Stimulated activated CD4-positive, alpha-beta T cell treated with anti-CD3 and anti-CD28 coated beads, Interleukin-12 subunit alpha, Interleukin-12 subunit beta, amount 100 ng/mL, for 24 hours (primary cell): ENCODE measurements at places on chromosomes 4 and X.

GRCh38 chr4:53119680-53120079 lies 246.2 kb downstream of the SCFD2 start:
- DNase-seq: no peak

DNA sequence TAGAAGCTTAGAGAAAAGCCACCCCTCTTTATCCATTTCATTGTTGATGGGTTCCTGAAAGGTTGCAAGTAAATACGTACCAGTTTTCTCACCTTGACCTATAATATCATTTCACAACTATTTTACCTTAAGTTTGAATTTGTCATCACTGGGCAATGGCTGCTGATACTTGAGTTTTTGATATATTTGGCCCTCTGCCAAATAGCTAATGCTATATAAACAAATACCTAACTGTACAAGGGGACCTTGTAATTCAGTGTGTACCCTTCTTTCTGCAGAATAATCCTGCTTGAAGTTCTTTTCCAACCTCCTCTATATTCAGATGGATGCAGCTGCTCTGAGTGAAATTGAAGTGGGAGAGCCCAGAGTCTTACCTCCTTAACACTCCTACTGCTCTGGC lies 19.0 kb upstream of the GLUD2 start:
- no peak for DNase-seq

GRCh38 chrX:53732797-53733196 lies 46.3 kb upstream of the HUWE1 start:
- no peak for DNase-seq

DNA sequence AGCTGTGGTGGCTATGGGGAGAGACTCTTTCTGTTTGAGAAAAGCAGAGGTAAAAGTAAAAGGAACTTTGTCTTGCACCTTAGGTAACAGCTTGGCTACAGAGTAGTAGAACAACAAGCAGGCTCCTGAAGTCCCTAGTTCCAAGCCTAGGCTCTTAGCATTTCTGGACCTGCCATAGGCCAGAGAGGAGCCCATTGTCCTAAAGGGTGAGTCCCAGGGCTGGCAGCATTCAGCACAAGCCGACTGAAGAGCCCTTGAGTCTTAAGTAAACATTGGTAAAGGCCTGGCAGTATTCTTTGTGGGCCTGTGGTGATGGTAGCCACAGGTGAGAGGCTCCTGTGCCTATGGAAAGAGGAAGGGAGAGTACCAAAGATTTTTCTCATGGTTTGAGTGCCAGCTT lies 38.2 kb downstream of the CSN3 start:
- DNase-seq: no peak

DNA sequence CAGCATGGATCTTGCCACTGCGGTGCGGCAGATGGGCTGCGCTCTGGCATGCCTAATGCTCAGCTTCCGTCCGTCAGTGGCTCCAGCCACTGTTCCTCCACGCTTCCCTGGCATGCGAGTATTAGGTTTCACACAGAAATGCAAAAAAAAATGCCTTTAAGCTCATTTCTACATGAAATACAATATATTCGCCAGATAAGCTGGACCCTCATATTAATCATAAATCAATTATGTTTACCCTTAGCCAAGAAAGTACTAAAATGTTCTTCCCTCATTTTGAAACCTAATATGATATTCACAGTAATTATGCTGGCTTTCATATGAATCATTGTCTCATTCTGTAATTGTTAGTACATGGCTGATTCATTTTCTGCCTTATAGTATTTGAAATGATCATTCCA lies 115.5 kb upstream of the FAM241A start:
- DNase-seq: no peak

DNA sequence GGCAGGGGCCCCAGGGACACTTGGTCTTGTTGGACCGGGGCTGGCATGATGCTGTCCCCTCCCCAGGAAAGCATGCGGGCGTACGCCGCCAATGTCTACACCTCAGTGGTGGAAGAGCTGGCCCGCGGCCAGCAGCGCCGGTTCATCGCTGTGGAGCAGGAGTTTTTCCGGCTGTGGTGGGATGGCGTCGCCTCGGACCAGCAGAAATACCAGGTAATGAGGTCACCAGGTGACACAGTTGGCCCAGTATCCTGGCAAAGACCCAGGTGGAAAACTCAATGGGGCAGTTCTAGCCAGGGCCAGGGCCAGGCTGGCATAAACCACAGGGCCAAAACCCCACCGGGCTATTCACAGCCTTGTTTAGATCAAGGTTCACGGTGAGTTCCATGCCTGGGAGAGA lies 1.5 kb downstream of the MAN2B2 start:
- DNase-seq: no peak

- DNase-seq: no peak
Measured at GRCh38 chr4:27791640-27792039, 931.0 kb downstream of the STIM2 start.

- no peak for DNase-seq
Measured at GRCh38 chrX:153648358-153649177, 1.6 kb downstream of the DUSP9 start.

GRCh38 chr4:77437079-77437478 lies 168.5 kb upstream of the CXCL13 start:
- DNase-seq: no peak

- DNase-seq: no peak
Measured at GRCh38 chr4:127586922-127587571, 45.7 kb upstream of the INTU start.

DNA sequence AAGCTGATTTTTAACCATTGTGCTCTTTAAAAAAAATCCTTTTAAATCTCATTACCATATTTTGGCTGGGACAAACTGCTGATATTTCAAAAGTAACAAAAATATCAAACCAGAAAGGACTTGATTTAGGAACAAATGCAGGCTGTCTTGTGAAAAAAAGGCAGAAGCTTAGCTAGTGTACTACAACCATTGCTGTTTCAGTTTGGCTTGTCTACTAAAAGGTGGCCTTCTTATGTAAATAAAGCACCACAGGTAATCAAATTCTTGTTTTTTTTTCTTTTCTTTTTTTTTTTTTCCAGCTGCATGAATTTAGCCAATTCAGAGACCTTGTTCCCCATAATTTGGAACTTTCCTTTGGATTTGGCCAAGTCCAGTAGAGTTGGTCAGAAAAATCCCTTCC lies 43.8 kb upstream of the MAGEA8 start:
- no peak for DNase-seq

GRCh38 chr4:183101956-183102480 lies 3.0 kb downstream of the WWC2 start:
- no peak for DNase-seq

- no peak for DNase-seq
Measured at GRCh38 chr4:76589872-76590797, 155.1 kb downstream of the SHROOM3 start.

DNA sequence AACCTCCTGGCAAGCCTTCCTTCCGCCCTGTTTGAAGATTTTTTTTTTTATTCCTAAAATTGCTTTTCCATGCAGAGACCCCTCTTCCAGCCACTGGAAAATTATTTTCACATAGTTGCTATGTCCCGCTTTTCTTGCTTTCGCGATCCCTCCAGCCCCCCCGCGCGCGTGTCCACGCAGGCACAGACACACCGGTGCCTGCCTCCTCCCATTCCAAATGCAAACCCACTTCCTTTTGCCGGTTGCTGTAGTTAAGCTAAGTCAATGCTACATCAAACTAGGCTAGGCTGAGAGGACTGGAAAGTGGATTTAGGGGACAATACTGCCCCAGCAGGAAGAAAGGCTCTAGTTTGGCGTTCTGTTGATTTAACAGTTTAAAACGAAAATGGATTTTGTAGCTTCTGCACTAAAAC lies 111.0 kb downstream of the DHX15 start:
- no peak for DNase-seq

- DNase-seq: no peak
Measured at GRCh38 chr4:95546221-95546620, 2.6 kb downstream of the UNC5C start.

DNA sequence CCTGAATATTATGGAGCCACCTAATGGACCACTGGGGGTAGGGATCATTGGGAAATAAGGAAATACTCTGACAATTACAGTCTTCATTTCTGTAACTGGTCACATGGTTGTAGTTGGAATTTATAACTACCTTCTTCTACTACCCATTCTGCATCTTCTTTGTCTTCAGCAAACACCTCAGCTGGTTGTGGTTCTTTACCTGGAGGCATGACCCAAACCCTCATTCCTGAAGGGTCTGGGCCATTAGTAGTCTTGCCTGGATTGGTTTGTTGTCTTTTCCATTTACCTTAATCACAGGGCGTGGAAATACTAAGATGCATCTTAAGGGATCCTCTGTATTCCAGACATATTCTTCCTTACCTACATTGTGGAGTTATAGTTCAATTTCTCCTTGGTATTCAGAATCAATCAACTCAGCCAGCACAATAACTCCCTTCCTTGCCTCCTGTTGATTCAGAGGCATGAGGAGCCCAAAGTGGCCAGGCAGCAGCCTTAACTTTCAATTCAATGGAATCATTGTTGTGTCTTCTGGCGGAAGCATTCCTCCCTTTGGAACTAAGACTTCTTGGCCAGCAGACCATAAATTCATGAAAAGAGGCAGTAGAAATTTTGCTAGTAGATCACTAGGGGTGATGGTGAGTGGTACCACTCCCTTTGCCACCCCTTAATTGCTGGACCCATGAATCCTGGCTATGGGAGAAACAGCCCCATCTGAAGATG lies 75.7 kb upstream of the RAP2C start:
- no peak for DNase-seq
